ENCODE measurements at places on chromosomes 13 and 19.

DNA sequence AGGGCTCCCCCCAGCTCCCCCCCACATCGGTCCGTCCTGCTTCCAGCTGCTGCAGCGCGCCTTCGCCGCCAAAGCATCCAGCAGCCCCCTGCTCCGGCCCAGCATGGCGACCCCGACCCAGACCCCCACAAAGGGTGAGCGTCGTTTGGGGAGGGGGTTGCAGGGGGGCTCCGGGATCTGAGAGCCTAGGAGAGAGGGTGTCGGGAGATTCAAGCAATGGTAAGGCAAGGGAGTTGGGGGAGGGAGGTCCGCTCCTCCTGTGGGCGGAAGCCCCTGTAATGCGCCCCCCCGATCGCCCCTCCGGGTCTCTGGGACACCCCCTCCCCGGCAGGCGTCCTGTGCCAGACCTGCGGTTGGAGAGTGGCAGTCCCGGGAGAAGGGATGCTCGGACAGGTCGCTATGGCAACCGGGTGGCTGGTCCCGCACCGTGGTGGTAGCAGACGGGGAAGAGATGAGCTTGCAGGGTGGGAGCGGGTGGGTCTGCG, at the start of gene FXYD7:
Gene FXYD7 (plus strand): TSS at position 25 of the 485 bp plus-strand sequence. CDS start 79 bp downstream, at position 104.
- peak; percentile 63 for DNase-seq

DNA sequence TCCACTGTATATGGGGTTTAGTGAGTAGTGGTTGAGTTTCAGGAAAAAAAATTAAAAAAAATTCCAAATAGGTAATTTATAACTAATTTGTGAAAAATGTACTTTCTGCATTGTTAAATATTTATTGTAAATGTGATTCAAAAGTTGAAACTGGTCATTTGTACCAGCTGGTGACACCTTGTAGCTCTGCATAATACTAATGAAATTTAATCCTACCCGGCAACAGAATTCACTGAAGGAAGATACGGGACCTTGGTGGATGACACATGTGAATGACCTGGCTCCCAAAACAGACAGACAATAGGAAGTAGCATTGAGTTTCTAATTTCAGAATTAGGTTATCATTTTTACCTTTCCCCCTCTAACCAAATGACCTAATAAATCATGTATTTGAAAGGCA, 73.8 kb downstream of the SLITRK6 start:
- no peak for DNase-seq

GRCh38 chr13:110213461-110214074, 93.4 kb downstream of the COL4A1 start:
- no peak for DNase-seq

DNA sequence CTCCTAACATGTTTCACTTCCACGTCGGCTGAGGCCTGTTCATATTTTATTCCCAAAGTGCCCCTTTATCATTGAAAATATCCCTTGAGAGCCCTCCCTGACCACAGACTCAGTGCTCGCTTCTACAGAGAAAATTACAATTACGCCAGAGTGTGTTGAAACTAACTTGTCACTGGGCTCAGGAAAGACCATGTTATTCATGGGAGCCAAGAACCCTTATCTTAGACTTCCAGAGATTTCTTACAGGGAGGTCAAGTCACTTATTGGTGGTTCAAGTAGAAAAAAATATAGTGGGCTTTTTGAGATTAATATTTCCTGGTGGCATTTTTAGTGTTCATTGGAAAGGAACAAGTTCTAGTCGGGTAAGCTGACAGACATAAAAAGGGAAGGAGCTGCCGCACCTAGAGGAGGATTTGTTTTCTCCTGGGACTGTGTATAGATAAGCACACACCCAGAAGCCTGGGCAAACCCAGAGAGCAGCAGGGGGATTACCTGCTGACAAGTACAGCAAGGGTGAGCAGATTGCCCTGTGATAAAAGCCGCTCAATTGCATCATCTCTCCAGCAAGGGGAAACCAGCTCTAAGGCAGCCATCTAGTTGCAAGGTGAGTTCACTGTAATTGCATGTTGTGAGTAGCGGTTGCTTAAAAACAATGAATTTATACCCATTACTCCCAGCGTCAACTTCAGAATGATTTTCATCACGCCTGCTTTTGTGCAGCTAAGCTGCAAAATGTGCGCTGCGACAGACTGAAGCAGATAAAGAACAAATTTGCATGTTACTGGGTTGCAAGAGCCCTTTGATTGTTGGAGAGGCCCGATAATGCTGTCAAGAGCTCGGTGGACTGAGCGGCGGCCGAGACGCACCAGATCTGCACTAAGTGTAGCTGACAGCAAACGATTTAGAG, 46.2 kb downstream of the DCT start:
- DNase-seq = no peak

DNA sequence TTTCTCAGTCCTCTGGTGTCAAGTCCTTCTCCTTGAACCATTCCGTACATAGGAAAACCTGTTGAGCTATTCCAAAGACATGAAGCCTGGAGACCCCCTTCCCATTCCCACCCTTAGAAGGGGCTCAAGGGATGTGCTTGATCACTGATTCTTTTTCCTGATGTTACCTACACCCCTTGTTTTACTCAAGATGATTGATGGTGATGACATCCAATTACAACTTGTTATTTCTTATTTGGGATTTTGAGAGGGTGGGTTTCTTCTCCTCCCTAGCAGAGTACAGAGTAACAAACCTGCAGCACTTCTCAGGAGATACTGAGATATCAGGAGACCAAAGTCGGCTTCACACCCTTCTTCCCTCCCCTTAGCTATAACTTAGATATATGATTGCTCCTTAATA, 6.7 kb upstream of the RPS19 start:
- no peak for DNase-seq

DNA sequence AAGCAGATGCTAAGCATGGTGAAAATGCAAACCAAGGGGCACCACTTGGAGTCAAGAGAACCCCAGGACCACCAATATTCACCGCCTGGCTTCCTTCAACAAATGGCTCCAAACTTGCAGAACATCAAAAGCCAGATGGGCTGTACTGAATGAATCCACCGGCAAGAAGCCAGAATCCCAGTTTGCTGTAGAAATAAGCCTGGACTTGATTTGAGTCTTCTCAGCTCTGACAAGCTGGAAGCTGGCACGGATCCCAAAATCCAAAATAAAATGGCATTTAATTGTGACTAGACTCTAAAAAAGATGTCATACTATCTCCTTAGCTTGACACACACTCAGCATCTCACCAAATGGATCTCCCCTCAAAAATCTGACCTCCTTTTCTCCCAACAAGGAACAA, 11.9 kb downstream of the EFNB2 start:
- DNase-seq = no peak

DNA sequence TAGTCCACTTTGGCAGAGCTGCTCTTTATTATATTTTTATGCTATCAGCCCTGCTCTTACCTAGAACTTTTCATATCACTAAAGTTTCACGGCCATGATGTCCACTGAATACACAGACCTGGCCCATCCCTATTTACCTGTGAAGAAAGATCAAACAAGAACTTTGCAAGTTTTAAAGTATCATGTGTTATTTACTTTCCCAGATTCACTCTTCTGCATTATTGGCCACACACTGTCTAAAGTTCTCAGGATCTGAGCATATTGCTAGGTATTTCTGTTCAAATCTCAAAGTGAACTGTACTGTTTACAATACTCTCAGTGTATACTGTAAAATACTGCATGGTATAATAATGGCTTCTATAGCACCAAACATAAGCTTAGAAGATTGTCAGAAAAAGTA, 405.2 kb downstream of the KLF12 start:
- no peak for DNase-seq
